Caki2 (cell line): ENCODE measurements at places on chromosomes 13 and 19. TPM values are rescaled to one million over a fixed set of nuclear protein-coding genes. Genes with fewer than 3 reads are reported as not detected.

- no peak for DNase-seq
Observed at GRCh38 chr19:5109560-5109959, 140.6 kb downstream of the KDM4B start.

DNA sequence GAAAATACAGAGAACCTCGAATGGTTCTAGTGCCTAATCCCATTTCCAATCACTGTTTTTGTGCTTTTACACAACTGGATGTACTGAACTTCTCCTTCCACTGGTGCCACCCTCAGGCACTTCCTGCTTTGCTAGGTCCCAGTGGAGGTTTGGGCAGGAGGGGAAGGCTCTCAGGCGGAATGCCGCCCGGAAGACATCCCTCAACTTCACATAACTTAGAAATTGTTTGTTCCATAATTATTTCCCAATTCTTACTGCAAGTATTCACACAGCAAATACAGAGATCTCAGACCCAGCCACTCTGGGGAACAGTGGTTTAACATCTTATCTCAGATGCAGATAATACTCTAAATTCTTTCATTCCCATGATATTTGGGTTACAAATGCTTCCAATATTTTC lies 195.7 kb upstream of the IPO5 start:
- no peak for DNase-seq

- no peak for DNase-seq
Observed at GRCh38 chr13:48040896-48041295, 3.4 kb downstream of the NUDT15 start.

TIMM50 gene
- 243 and 282 TPM in 2 replicates for total RNA-seq

DNA sequence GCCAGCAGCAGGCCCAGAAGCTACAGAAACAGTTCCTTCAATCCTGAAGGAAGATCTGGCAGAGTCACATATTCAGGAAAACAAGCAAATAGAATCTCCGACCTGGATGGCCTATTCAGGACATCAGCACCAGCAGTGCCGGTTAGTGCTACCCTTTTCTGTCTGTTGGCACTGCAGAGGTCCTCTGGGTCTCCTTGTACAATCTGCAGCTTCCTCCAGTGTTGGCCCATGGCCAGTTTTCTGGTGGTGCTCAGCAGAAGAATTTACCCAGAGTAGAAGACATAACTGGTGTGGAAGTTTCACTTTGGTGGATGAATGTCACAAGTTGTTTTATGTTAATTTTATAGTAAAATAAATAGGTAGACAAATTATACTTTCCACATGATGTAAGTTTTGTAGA lies 498.1 kb downstream of the COG6 start:
- DNase-seq = no peak

DNA sequence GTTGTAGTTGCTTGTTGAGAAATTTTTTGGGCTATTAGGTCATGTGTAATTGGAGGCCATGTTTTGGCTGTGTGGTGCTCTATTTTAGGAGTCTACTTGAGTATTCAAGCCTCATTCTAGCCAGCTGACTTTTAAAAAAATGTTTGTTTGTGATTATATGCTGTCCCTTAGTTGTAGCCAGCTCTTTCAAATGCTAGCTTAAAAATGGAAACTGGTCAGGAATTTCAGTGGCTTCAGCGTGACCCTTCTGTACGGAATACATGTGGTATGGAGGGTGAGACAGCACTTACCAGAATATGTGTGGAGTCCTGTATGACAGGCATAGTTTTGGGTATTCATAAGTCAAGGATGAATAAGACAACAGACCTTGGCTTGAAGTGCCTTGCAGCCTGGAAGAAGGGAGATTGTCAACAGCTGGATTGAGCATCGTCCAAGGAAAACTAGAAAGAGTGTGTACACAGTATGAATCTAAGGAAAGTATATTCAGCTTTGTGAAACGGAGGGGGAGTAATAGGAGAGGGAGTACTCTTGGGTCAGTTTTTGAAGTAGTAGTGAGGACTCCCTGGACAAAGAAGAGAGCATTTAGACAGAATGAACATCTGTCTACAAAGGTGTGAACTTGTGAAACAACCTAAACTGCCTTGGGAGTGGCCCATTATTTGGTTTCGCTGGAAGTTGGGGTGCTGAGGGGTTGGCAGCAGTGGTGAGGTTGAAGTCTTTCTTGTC lies 20.0 kb upstream of the WTIP start:
- no peak for DNase-seq

DNA sequence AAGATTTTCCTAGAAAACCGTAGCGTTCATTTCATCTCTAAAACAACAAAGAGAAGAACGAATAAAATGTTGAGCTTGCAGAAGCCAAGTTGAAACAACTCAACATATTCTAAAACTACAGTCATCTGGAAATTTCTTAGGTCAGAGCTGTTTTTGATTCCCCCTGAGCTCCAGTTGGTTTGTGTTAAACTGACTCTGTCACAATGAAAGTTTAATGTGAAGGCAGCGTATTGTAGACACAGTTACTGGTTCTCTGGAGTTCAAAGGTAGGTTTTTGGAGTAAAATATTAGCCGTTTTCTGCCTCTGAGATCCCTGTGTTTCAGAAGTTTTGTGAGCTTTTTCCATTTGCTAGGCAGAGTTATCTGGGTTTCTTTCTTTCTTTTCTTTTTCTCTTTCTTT lies 2.2 kb downstream of the ARHGEF7 start:
- no peak for DNase-seq

ZNF560 gene
- not detected in 2 replicates for total RNA-seq

DNA sequence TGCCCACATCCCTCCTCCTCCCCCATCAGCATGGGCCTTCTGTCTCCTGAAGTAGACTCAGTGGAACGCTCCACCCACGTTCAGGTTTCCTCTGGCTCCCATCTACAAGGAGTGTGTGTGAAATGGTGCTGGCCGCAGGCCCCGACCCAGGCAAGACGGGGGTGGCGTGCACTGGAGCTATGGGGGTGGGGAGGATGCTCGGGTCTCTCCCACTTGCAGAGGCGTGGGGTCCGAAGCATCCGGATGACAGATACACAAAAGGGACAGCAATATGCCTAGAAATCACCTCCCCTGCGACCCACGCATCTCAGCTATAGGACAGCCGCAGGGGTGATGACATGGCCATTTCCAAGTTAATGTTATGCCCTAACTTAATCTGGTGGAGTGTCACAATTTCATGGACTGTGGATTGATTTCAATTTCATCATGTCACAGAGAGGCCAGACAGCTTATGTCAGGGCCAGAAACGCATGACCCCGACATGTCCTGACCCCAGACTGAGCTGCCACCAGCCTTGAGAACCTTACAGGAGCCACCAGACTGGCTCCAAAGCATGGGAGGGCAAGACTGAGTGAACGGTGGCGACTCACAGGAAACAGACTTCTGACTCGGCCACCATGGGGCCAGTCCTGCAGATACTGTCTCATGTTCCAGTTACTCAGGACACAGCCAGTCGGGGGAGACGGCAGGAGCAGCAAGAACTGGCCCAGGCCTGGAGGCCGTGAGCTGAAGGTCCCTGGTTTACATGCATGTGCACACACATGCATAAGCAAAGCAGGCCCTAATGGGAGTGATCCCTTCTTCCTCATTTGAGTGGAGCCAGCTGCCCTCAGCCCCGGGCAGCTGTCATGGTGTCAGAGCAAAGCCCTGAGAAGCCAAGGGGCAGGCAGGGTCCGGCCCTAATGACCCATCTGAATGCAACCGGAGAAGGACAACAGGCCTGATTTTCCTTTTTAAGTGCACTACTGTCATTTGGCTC lies 82.2 kb downstream of the SLC7A1 start:
- DNase-seq = no peak

- no peak for DNase-seq
Observed at GRCh38 chr19:8615813-8616596, 5.5 kb upstream of the ADAMTS10 start.

GRCh38 chr19:33235269-33235995 lies 9.8 kb upstream of the SLC7A10 start:
- DNase-seq = peak; percentile 54

- peak; percentile 97 for DNase-seq
Observed at GRCh38 chr19:57947419-57948134, at the start of gene ZNF256. ZNF256 (minus strand) TSS chr19:57947706; CDS start chr19:57947474, 232 bp downstream.

GRCh38 chr19:49767381-49767780 lies 580 bp downstream of the AP2A1 start:
- DNase-seq = no peak

DNA sequence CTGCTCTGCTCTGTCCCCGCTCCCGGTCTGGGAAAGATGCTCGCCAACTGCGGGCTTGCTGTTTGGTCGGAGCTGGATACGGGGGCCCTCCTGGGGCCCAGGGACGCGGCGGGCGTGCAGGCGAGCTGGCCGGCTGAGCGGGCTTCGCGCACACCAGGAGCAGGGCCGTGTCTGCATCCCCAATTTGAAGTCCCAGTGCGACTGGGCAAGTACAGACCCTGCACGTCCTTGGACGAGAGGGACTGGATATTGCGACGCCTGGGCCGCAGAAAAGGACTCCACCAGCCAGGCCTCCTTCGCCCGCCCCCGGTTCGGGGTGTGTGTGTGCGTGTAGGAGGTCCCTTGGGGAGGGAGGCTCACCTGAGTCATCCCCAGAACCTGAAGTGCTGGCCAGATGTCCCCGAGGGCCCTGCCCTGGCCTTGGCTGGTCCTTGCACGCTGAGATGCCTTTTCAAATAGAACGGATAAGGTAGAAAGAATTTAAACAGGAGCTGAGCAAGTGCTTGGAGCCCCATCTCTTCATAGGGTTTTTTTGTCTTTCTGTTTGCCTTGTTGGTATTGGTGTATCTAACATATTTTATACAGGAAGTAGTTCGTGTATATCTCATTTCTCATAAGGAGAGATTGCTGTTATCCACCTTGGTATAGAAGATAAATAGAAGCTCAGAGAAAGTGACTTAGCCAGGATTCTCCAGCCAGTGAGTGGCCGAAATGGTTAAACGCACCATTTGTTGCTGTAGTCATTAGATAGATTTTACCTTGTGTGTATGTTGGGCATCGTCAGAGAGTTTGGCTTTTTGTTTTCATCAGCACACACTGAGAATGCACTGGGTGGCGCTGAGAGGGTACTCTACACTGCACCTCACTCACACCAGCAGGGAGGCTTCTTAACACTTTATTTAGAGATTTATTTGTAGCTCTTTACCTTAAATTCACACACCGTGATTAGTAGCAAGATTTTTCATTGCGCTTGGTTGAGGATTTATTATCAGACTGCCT lies 1.1 kb downstream of the NAXD start:
- peak; percentile 23 for DNase-seq

DNA sequence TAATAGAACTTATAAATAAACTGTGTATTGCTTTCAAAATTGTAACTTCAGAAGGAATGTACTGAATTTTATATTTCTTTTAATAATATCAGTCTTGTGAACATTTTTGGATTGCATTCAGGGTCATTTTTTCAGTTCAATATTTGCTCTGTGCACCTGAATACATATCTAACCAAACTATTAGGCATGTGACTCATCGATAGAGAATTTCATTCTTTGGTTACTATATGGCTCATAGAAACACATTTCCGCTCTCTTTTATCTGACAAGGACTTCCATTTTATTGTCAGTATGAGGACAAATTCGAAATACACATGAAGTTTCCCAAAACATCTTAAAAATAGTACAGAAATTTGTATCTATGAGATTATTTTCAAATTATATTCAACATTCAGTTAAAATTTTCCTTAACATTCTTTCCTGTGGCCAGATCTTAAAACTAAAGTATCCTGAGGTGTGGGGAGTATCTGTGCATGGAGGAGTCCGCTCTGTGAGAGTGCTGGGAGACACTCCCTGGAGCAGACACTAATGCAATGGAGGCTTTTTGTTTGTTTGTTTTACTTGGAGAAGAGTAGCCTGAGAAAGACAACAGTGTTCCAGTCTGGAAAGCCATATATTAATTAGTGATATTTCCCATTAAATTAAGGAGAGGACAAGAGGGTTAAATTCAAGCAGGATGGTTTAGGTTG lies 483.6 kb downstream of the PCDH20 start:
- no peak for DNase-seq

ZNF564 gene
- 1.9 and 12.8 TPM in 2 replicates for total RNA-seq

- DNase-seq = no peak
Observed at GRCh38 chr13:49550942-49551644, 34.3 kb downstream of the RCBTB1 start.

DNA sequence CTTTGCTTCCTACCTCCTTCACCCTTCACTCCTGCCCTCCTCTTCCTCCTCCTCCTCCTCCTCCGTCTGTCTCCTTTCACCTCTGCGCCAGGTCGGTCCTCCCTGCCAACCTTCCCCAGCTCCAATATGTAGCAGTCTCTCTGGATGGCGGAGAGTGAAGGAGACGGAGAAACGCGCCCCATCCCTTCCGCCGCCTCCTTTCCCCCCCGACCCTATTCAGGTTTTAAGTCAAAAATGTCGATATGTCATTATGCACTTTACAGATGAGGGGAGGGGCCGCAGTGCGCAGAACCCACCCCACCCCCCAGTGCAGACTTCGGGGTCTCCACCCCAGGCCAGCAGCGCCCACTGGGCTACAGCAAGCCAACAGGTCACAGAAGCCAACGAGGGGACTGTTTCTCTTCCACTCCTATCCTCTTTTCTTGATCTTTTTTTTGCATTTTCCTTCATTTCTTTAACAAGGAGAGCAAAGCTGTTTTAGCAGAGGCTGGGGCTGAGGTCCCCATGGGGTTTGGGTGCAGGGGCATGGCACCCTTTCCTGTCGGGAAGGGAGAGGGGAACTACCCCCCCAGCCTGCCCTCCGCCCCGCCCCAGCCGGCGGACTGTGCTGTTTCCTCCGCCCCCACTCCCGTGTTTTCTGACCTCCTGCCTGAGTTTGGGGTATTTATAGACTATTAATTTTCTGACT lies 9.2 kb downstream of the MIDN start:
- no peak for DNase-seq

SYNE4 gene
- 1.4 TPM in 1 of 2 replicates, not detected in the other for total RNA-seq

- DNase-seq = no peak
Observed at GRCh38 chr19:52600639-52601024, 30.5 kb downstream of the ZNF701 start.

GRCh38 chr19:6319376-6319775 lies 14.0 kb downstream of the ACER1 start:
- no peak for DNase-seq

- DNase-seq = no peak
Observed at GRCh38 chr13:80454245-80454644, 113.3 kb upstream of the SPRY2 start.

DNA sequence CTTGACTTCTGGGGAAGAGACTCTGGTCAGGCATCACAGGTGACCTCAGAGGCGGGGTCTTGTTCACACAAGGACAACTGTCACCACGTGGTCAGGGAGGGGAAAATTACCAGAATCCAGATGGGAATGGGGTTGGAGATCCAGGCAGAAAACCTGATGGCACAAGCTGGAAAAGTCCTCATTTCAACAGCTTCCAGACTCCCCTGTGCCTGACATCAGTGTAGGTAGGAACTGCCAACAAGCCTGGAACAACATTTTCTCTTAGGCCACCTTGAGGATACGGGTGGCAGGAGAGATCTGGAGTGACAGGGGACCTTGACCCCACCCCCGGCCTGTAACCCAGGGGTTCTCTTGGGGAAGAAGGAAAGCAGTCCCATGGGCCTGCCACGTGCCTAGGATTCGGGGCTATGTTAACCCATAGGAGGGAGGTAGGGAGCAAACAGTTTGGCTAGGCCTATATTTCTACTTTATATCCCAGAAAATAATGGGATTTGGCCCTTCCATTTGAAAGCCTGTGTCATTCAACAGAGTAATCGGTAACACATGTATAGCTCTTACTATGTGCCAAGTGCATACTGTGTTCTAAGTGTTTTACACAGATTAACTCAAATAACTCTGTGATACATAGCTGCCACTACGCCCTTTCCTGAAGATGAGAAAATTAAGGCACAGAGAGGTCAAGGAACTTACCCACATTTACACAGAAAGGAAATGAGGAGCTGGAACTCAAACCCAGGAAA lies 44.9 kb upstream of the C13orf42 start:
- DNase-seq = no peak

GRCh38 chr13:37944869-37945442 lies 75.4 kb upstream of the TRPC4 start:
- DNase-seq = no peak
